ENCODE measurements at places on chromosomes 16 and 17.

DNA sequence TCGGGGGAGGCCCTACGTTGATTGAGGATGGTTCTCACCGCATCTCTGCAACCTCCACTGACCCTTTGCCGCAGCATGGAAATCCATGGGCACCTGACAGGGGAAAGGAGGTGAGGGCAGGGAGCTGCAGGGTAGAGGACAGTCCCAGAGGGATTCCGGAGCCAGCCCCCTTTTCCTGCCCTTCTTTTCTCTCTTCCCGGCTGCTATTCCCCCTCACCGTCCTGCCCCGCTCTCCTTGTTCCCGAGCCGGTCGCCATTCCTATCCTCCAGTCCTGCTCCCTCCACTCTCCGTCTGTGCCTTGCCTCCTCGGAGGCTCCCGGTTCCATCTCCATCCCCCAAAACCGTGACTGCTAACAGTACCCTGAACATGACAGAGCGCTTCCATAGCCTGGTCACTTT, 4.8 kb downstream of the SPATA32 start:
- DNase-seq = no peak

- DNase-seq = no peak
Measured at GRCh38 chr17:16870253-16871245, 101.4 kb downstream of the TNFRSF13B start.

- DNase-seq = no peak
Measured at GRCh38 chr17:41524261-41524660, 3.8 kb downstream of the KRT19 start.

- DNase-seq = no peak
Measured at GRCh38 chr16:67163164-67163998, 1.2 kb upstream of the HSF4 start.

DNA sequence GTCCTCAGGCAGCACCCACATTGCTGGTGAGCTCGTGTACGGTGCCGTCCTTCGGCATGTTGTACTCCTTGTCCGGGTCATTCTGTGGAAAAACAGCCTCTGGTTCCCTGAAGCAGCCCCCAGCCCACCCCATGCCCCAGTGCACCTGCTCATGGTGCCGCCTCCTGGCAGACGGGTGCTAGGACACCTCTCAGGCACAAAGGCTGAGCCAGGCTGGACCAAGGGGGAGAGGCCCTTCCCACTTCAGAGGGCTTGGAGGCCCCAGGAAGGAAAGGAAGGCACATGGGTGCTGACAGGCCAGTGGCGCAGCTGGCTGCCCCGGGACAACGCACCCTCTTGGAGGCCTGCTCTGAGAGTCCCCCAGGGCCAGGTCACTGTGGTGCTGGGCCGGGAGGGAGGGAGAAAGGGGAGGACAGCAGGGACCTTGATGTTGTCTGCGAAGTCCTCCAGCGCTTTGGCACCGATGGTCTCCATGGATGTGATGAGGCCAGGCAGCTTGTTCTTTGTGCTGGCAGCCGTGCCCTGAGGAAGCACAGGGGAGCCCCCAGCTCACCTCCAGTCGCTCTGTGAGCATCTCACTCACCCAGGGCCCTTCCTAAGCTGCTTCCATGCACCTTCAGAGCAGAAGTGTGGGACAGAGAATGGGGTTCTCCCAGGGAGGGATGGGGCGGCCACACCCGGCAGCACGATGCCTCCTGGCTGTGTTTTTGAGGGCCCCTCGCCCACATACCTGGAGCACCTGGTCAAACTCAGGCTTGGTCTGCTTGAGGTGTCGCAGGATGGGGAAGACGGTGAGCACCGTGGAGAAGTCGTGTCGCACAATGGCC, 9.3 kb downstream of the ZACN start:
- DNase-seq = no peak
